Progenitor cell of endocrine pancreas (in vitro differentiated cells): ENCODE measurements at places on chromosomes 16 and 17. TPM values are rescaled to one million over a fixed set of nuclear protein-coding genes. Genes with fewer than 3 reads are reported as not detected.

DNA sequence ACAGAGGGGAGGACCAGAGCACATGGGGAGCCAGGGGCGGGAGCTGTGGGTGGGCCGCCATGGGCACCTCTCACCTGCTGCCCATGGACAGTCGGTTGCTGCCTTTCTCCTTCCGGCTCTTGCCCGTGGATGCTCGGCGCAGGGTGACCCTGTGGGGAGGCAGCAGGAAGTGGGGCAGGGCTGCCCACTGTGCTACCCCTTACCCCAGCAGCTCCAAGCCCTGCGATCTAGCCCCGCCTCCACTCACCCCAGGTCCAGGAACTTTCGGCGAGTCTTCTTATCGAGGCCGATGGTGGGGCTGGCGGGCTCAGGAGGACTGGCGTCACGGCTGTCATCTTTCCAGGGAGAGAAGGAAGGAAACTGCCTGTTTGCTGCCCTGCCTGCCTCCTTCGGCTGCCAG lies 14.2 kb downstream of the SAMD14 start:
- DNase-seq, result no peak

DNA sequence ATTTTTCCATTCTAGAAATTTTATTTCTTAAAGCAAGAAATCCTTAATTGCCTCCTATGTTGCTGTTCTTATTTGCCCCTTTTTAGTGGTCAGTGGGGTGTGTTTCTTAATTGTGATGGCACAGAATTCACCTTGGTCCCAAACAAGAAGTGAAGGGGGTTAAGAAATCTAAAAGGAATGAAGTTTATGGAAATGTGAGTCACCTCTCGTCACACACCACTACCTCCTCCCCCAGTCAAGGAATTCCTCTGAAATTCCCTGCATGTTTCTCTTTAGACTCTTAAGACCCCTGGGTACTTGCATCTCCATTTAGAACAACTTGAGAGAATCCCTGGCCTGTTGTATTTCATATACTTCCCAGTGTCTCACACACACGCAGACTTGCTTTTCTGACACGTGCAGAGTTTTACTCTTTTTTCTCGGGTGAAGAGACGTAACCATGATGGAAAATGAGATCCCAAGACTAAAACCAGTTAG lies 247.4 kb downstream of the PRKCA start:
- DNase-seq, result no peak

DNA sequence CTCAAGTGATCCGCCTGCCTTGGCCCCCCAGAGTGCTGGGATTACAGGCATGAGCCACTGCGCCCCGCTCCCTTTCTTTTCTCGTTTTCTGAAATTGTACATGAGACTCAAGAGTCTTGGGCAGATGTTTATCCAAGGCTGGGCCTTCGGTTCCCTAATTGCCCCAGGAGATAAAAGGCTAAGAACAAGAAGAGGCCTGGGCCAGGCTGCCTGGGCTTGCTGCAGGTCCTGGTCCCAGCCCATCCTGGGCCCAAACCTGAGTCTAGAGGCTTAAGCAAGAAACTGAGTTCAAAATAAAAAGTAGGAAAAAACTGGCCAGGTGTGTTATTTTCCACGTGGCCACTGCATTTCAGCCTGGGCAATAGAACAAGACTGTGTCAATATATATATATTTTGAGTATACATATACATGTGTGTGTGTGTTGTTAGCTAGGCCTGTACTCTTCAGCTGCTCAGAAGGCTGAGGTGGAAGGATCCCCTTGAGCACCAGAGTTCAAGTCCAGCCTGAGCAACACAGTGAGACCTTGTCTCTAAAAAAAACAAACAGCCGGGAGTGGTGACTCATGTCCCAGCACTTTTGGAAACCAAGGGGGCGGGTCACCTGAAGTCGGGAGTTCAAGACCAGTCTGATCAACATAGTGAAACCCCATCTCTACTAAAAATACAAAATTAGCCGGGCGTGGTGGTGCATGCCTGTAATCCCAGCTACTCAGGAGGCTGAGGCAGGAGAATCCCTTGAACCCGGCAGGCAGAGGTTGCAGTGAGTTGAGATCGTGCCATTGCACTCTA lies 6.8 kb upstream of the CLUH start:
- no peak for DNase-seq

GRCh38 chr16:23337836-23338550 lies 35.9 kb downstream of the SCNN1B start:
- DNase-seq, result no peak

The TNRC6C gene
- 37.4 and 38.3 TPM in 2 replicates for total RNA-seq

The RNPS1 gene
- 231 and 237 TPM in 2 replicates for total RNA-seq
